Testis (tissue), 5 donors: ENCODE measurements at places on chromosomes 3 and 15. TPM values are rescaled to one million over a fixed set of nuclear protein-coding genes. Genes with fewer than 3 reads are reported as not detected.

DNA sequence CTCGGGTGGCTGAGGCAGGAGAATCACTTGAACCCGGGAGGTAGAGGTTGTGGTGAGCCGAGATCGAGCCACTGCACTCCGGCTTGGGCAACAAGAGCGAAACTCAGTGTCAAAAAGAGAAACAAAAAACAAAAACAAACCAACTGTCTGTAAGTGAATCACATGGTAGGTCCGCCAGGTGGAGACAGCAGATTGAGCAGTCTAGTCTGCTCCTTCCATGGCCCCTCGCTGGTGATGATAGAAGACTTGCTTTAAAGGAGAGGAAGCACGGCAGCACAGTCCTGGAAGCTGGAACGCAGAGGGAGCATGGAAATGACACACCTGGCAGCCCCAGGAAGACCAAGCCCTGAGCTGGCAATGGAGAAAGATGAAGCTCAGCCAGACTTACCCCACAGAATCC lies 31.4 kb upstream of the MGLL start:
- no peak overlapping the region for H3K27ac ChIP-seq
- no peaks in the 10 kb centered on the region for H3K4me1 ChIP-seq
- no peaks in the 10 kb centered on the region for H3K36me3 ChIP-seq
- no peak overlapping the region for H3K4me3 ChIP-seq

Gene PTH1R
- total RNA-seq: 8.4 TPM

DNA sequence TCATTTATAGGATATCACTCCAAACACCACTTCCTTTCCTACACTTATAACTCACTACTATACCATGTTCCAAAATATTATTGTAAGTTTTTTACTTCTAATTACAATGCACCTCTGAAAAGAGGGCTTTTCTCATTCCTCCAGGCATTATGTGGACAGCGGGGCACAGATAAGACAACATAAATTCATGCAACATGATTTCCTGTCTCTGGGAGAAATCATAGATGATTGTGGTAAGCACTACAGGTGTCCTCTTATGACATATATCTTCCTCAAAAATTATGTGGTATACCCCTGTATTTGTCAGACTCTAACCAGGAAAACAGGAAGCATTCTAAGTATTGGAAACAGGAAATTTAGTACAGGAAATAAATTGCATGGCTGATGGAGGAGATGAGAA lies 45.7 kb upstream of the INO80 start:
- H3K36me3 ChIP-seq: no peaks in the 10 kb centered on the region
- H3K27me3 ChIP-seq: no peaks in the 10 kb centered on the region
- H3K27ac ChIP-seq: no peak overlapping the region

GRCh38 chr15:44971036-44971435 lies 14.5 kb downstream of the TERB2 start:
- H3K27me3 ChIP-seq: no peaks in the 10 kb centered on the region
- no peaks in the 10 kb centered on the region for H3K4me1 ChIP-seq
- H3K36me3 ChIP-seq: no peaks in the 10 kb centered on the region
- H3K4me3 ChIP-seq: no peak overlapping the region
- no peak for DNase-seq

- H3K4me3 ChIP-seq: no peak overlapping the region
- H3K27me3 ChIP-seq: no peaks in the 10 kb centered on the region
- no peak overlapping the region for H3K27ac ChIP-seq
- H3K36me3 ChIP-seq: no peaks in the 10 kb centered on the region
- no peaks in the 10 kb centered on the region for H3K4me1 ChIP-seq
Measured at GRCh38 chr3:79113876-79114275, 653.9 kb downstream of the ROBO1 start.

GRCh38 chr15:33757516-33758232 lies 210.6 kb upstream of the CHRM5 start:
- no peaks in the 10 kb centered on the region for H3K36me3 ChIP-seq
- H3K4me3 ChIP-seq: no peak overlapping the region
- no peak for DNase-seq
- H3K27ac ChIP-seq: no peak overlapping the region

Gene NAALADL2
- total RNA-seq: 15.6 TPM

DNA sequence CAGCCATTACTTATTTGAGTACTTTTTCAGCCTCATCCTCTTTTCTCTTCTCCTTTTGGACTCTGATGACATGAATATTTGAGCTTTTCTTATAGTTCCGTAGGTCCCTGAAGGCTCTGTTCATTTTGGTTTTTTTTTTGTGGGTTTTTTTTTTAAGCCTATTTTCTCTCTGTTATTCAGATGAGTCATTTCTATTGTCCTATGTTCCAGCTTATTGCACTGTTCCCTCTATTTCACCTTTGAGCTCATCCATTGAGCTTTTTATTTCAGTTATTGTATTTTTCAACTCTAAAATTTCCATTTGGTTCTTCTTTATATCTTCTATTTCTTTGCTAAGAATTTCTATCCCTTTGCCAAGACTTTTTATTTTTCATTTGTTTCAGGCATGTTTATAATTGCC lies 7.2 kb upstream of the MGLL start:
- no peaks in the 10 kb centered on the region for H3K36me3 ChIP-seq
- H3K27ac ChIP-seq: no peak overlapping the region
- no peak overlapping the region for H3K4me3 ChIP-seq
- H3K27me3 ChIP-seq: no peaks in the 10 kb centered on the region

DNA sequence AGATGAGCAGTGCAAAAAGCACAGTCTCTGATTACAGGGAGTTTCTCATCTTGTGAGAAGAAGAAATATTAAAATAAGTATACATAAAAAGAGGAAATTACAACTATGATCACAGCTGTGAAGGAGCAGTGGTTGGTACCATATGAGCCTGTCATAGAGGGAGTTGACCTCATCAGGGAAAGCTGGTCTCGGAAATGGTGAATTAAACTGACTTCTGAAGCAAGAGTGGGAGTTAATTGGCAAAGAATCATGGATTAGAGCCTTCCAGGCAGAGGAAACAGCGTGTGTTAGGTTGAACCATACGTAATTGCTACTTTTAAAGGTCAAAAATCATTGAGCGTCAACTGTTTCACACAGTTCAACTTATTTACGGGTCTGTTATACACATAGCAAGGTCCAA lies 539.1 kb downstream of the EDEM1 start:
- peaks cover 7% of the 10 kb centered on the region for H3K4me1 ChIP-seq
- H3K27me3 ChIP-seq: no peaks in the 10 kb centered on the region
- no peak overlapping the region for H3K4me3 ChIP-seq
- no peaks in the 10 kb centered on the region for H3K36me3 ChIP-seq
- H3K27ac ChIP-seq: no peak overlapping the region

GRCh38 chr3:186141790-186142189 lies 32.9 kb upstream of the ETV5 start:
- H3K4me3 ChIP-seq: no peak overlapping the region
- DNase-seq: no peak
- no peaks in the 10 kb centered on the region for H3K4me1 ChIP-seq
- no peak overlapping the region for H3K27ac ChIP-seq
- no peaks in the 10 kb centered on the region for H3K36me3 ChIP-seq

DNA sequence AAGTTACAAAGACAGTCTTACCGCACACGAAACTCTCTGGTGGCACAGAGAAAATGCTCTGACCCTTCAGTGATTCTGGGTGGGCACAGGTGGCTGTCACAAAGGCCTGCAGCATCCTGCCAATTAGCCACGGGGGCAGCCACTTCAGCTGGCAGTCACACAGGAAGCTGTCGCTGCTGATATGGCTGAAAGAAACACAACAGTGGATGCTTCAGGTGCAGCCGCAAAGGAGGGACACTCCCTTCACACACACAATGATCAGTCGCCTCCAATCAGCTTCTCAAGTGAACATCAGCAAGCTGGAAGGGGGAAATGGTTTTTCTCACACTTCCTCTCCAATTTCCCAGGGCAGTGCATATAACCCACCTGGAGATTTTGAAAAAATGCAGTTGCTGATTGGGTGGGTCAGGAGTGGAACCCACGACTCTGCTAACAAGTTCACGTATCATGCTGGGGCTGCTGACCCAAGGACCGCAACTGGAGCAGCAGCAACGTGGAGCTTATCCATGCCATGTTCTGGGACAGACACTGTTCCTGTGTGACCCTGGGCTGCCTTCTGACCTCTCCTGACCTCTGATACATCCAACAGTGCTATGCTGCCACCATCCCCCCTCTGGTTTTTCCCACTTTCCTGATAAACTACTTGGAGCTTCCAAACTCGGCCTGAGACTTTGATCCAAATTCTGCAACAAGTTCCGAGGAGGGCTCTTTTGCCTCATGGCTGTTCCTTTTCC lies 106.6 kb downstream of the LRIG1 start:
- H3K27me3 ChIP-seq: no peaks in the 10 kb centered on the region
- H3K4me3 ChIP-seq: no peak overlapping the region
- H3K36me3 ChIP-seq: no peaks in the 10 kb centered on the region

DNA sequence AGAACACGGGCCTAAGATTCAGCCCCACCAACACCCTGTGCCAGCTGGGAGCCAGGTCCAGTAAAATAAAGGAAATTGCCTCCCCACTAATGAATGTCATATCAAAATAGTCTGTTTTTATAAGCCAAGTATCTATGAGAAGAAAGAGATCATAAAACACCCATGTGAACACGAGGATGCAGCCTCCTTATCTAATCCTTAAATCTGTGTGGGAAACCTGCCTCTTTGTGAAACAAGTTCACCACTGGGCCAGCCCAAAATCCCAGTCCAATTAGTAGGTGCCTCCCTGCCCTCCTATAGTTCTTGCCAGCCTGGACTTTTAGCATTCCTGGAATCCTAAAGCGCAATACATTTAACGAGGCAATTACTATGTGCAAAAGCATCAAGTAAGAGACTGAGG lies 42.0 kb downstream of the SCAPER start:
- H3K27me3 ChIP-seq: no peaks in the 10 kb centered on the region
- DNase-seq: no peak
- H3K27ac ChIP-seq: no peak overlapping the region
- H3K36me3 ChIP-seq: no peaks in the 10 kb centered on the region

DNA sequence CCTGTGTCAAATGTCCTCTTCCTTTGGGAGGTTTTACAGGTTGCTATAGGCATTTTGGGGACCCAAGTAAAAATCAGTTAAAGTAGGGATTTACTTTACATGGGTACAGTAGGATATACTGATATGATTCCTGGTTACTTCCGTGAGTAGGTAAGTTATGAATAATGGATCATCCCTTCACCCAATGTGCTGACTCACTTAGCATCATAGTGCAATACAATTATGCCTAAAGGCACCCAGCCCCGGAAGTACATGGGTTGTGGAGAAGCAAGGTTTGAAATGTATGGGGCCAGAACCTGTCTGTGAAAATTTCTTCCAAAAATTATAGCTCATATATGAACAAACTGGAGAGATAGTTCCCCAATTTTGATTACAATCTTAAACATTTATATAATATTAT lies 64.0 kb downstream of the GLB1 start:
- H3K27ac ChIP-seq: no peak overlapping the region
- no peaks in the 10 kb centered on the region for H3K27me3 ChIP-seq
- no peaks in the 10 kb centered on the region for H3K36me3 ChIP-seq
- no peak overlapping the region for H3K4me3 ChIP-seq
- DNase-seq: no peak
- H3K4me1 ChIP-seq: no peaks in the 10 kb centered on the region

DNA sequence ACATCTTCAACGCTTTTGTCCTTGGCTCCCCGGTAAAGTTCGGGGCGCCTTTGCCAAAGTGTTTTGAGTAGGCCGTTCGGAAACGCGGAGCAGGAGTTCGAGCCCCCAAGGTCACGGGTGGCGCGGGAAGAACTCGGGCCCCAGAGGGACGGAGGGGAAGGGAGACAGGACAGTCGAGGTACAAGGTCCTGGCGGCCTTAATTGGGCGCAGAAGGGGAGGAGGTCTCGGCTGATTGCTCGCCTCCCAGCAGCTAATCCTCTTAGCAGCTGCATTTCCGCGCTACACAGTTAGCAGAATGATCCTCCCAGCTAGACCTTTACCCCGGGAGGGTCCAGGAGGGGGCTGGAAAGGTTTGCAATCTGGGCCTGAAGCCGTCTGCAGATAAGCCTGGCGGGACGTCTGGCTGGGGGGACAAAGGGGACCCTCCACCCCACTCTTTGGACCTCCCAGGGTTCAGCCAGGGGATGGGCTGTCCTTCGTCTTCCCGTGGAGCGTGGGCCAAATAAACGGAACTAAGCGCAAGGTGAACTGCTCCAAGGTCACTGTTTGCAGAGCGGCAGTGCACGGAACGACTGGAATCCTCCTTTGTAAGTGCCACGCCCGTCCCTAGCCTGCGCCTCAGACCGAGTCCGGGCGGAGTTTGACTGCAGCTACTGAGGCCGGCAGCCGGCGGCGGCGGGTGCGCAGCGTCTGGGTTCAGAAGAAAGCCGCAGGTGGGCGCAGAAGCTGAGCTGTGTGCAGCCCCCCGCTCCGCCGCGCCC lies 7.2 kb downstream of the EOMES start:
- no peak overlapping the region for H3K4me3 ChIP-seq
- H3K27me3 ChIP-seq: no peaks in the 10 kb centered on the region
- peaks cover 7% of the 10 kb centered on the region for H3K4me1 ChIP-seq
- no peak for DNase-seq
- H3K36me3 ChIP-seq: no peaks in the 10 kb centered on the region

Gene INKA1
- 5.1 TPM for total RNA-seq

DNA sequence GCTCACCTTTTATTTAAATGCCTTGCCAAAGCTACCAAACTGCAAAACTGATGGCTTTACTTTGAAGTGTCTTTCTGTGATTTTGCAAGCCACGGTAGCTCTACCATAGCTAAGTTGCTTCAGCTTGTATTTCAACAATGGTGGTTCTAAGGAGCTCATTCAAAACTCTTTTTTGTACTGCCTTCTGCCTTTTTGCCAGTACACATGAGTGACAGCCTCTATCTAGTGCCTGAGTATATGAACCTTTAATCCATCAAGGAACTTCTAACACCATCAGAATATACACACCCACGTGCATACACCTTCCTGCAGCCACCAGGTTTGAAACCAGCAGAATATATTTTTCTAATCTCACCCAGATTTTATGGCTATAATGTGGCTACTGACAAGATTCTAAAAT lies 10.4 kb upstream of the NR2F2 start:
- H3K27ac ChIP-seq: peak overlapping the region; percentile 34
- H3K36me3 ChIP-seq: no peaks in the 10 kb centered on the region
- H3K4me1 ChIP-seq: no peaks in the 10 kb centered on the region
- H3K4me3 ChIP-seq: no peak overlapping the region
- H3K27me3 ChIP-seq: no peaks in the 10 kb centered on the region
- no peak for DNase-seq

GRCh38 chr15:81480645-81481053 lies 106.6 kb upstream of the TMC3 start:
- H3K4me3 ChIP-seq: no peak overlapping the region
- peak; percentile 51 for DNase-seq
- H3K4me1 ChIP-seq: no peaks in the 10 kb centered on the region
- H3K36me3 ChIP-seq: no peaks in the 10 kb centered on the region
- no peaks in the 10 kb centered on the region for H3K27me3 ChIP-seq

GRCh38 chr15:100291106-100291505 lies 50.7 kb downstream of the ADAMTS17 start:
- H3K36me3 ChIP-seq: no peaks in the 10 kb centered on the region
- no peaks in the 10 kb centered on the region for H3K4me1 ChIP-seq

Gene RAB27A
- total RNA-seq: 13.1 TPM

DNA sequence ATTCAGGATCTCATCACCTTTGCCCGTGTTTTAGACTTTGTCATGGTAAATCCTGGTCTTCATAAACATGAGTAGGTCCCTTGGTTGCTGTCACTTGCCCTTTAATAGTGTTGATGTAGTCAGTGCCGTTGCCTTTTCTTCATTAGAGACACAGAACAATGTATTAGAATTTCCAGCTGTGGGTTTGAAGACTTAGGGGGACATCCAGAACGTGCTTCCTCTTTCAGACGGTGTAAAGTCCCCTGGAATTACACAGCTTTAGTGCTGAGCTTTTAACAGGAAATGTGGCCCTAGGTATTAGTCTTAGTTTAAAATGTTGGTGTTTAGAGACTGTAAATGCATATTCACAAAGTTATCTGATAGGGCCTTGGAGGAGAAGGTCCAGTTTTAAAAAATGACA lies 8.8 kb upstream of the LRCH3 start:
- DNase-seq: no peak
- no peak overlapping the region for H3K4me3 ChIP-seq
- no peaks in the 10 kb centered on the region for H3K4me1 ChIP-seq
- H3K27ac ChIP-seq: no peak overlapping the region
- H3K27me3 ChIP-seq: no peaks in the 10 kb centered on the region
